ENCODE measurements at places on chromosomes 16 and 17.

GRCh38 chr16:813204-813915 lies 12.8 kb upstream of the GNG13 start:
- DNase-seq: peak; percentile 41

DNA sequence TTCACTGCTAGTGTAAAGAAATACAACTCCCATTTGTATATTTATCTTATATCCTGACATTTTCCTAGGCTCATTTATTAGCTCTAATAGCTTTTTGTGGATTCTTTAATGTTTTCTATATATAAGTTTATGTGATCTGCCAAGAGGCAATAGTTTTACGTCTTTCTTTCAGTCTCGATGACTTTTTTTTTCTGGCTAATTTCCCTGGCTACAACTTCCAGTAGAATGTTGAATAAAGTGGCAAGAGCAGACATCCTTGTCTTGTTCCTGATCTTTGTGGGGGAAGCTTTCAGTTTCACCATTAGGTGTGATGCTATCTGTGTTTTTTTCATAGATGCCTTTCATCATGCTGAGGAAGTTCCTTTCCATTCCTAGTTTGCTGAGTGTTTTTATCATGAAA lies 43.9 kb upstream of the ABCA3 start:
- DNase-seq: no peak

DNA sequence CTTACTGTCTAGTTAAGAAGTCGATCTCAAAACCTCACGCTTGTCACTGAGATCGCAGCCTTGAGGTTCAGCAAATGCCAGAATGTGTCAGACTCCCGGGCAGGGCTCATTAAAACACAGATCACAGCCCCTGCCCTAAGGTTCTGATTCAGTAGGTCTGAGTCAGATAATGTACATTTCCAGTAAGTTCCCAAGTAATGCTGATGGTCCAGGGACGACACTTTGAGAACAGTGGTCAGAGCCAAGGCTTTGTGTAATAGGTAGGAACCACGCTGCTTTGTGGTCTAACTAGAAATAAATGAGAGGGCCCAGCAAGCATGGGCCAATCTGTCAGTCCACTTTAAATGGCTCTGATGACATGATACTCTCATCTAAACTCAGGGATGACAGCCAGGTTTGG lies 228.6 kb downstream of the ZFHX3 start:
- DNase-seq: no peak

GRCh38 chr16:75578212-75578611 lies 12.0 kb downstream of the GABARAPL2 start:
- peak; percentile 79 for DNase-seq

GRCh38 chr16:70697594-70698170 lies 11.8 kb upstream of the MTSS2 start:
- no peak for DNase-seq

All from erythroblast (primary cell).